Effector memory CD8-positive, alpha-beta T cell (primary cell): ENCODE measurements at places on chromosomes 5 and 9.
A peak's percentile ranks its signal among the peaks of the same experiment; 100 is the strongest.

DNA sequence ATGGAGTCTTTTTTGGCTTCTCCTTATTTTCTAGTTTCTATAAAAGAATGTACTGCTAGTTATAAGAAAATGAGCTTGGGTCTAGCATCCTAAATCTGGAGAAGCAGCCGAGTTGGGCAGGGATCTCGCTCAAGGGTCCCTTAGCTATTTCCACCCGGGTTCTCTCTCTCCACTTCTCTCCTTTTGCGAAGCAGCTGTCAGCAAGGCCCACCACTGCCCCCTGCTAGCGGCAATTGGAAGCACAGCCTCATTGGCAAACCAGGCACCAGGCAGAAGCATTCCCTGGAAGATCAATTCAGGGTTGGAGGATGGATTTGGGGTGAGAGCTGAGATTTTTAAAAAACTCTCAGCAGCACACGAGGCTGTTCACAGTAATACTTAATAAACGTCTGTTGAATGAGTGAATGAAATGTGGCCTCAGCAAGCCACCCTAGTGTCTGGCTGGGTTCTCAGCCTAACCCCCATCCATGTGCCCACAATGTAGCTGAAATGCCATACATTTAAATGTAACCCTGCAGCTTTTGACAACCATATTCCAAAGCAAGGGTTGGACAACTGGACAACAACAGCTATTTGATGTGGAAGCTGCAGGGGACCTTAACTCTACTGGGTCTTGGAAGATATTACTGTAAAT, 34.6 kb upstream of the TNIP1 start:
- DNase-seq = peak; percentile 68

GRCh38 chr9:74499770-74500583, 2.8 kb downstream of the RORB start:
- DNase-seq = no peak

- no peak for DNase-seq
Measured at GRCh38 chr9:18857769-18858168, 175.2 kb downstream of the SAXO1 start.

DNA sequence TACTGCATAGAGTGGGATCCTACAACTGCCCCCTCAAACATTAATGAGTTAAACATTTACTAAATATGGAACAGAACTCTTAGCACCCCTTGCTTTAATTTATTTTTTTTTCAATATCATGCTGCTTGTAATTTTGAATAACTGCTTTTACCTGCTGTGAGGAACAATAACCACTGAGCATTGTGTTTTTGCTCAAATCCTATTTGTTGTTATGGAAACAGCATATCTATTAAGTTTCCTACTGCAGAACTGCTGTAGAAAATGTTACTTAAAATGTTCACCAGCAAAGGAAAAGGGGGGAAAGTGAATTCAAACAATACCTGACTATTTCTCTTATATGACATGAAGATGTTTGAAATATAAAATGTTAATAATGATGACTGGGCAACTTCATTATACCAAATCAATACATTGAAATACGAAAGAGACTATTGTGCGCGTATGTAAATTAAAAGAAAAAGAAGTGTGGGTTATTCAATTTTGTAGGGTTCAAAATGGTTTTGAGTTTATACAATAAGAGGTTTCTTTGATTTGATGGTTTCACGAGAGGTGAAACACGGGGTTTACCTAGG, 1043.8 kb upstream of the NUDT12 start:
- DNase-seq = no peak

- DNase-seq = no peak
Measured at GRCh38 chr9:374736-375135, 160.1 kb downstream of the DOCK8 start.

GRCh38 chr9:92517046-92517445, 18.7 kb downstream of the ECM2 start:
- DNase-seq = no peak

DNA sequence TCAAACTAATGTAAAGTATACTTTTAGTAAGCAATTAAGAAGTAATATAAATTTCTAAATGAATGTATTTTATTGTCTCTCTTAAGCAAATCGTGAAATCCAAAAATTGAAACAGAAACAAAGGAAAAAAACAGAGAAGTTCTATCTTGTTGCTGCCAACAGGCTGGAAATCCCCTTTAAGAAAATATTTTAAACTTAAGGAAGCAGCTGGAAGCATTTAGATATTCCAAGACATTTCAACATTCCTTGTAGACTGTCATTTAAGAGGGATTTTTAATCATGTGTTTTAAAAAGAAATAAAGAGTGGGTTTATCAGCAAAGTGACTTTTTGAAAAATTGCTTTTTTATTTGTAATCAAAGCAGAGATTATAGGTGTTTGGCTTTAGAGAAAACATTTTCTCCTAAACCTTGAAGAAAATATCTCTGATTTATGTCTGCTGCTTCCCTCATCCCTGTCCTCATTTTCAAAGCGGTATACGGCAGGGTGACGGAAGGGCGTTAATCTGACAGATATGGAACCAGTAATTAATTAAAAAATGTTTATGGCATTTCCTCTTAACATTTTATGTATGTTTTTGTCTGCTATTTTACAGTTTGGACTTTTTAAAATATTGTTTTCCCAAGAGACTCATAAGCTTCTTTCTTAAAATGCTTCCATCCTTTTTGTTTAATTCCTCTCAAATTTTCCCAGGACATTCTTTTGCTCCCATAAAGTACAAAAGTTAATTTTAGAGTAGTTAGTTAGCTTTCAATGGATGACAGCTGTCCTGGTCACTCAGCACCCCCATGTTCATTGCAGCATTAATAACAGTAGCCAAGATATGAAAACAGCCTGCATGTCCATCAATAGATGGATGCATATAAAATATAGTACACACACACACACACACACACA, 245.6 kb downstream of the LURAP1L start:
- no peak for DNase-seq

GRCh38 chr5:177378884-177379883, 5.0 kb upstream of the SLC34A1 start:
- no peak for DNase-seq
